ENCODE measurements at places on chromosomes 5 and 9. TPM values are rescaled to one million over a fixed set of nuclear protein-coding genes. Genes with fewer than 3 reads are reported as not detected.

RASEF gene
- total RNA-seq = 11.5 TPM

PNPLA7 gene
- total RNA-seq = 12.2 TPM

DIPK1B gene
- total RNA-seq = 15.1 TPM

PTRH1 gene
- total RNA-seq = 9.1 TPM

CCDC171 gene
- 2.9 TPM for total RNA-seq

SMIM33 gene
- not detected for total RNA-seq

GRCh38 chr5:120435129-120435528, 29.0 kb upstream of the PRR16 start:
- H3K4me3 ChIP-seq = no peak overlapping the region
- no peak for DNase-seq
- H3K4me1 ChIP-seq = no peaks in the 10 kb centered on the region
- no peak overlapping the region for H3K27ac ChIP-seq

DNA sequence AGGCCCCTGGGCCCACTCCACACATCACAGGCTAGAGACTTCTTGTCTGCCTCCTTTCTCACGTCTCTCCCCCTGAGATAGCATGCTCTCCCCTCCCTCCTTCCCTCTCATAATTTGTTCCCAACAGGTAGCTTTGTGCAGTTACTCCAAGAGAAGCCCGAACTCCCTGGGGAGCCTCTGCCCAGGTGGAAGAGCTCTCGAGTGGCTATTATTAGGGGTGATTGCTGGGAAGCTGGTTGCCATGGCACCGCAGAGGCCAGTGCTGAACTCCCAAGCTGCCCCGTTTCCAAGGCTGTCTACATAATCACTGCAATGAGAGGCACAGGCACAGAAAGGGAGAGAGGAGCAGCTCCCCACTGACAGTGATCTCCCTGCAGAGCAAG, 104.7 kb upstream of the GPR151 start:
- H3K27me3 ChIP-seq = no peaks in the 10 kb centered on the region
- DNase-seq = no peak
- H3K36me3 ChIP-seq = no peaks in the 10 kb centered on the region

DNA sequence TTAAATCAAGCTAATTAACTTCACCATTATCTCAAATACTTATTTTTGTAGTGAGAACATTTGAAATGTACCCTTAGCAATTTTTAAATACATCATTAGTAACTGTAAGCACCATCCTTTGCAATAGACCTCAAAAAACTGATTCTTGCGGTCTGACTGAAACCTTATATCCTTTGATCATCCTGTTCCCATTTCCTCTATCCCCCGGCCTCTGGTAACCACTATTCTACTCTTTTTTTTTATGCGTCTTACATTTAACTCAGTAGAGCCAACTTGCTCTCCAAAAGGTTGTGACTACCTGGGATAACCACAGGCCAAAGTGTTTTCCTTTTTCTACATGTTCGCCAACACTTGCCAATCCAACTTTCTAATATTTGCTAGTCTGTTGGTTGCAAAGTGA, 106.1 kb downstream of the IRX1 start:
- no peaks in the 10 kb centered on the region for H3K27me3 ChIP-seq
- no peak overlapping the region for H3K4me3 ChIP-seq
- DNase-seq = no peak
- H3K36me3 ChIP-seq = no peaks in the 10 kb centered on the region
- no peaks in the 10 kb centered on the region for H3K4me1 ChIP-seq
- no peak overlapping the region for H3K27ac ChIP-seq

DNA sequence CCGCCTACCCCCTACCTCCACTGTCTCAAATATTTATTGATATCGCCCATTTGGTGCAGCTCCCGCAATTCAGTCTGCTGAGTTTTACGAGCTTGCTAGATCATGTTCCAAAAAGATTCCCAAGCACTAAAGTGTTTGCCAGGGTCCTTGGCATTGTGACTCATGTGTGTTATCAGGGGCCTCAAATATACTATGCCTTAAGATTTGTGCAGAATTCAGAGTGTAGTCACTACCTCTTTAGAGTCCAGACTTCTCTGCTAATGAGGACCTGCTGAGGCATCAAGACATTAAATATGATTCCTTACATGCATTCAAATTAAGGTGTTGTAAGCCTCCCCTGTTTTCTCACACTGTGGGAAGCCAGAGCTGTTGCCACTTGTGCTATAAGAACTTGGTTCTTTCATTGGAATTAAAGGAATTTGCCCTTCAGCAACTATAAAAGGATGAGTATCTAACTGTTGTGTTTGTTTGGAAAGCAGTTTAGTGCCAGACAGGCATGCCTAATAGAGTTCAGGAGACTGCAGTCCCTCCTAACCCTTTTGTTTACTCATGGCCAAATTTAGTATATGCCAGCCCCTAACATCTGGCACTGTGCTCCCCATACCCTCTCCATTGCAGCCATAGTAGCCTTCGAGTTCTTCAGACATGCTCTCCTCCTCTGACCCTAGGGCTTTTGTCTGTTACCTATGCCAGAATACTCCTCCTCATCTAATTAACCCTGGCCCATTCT, 316.4 kb downstream of the NR3C1 start:
- no peak overlapping the region for H3K4me3 ChIP-seq
- no peaks in the 10 kb centered on the region for H3K27me3 ChIP-seq
- no peak overlapping the region for H3K27ac ChIP-seq
- peaks cover 7% of the 10 kb centered on the region for H3K4me1 ChIP-seq

- H3K4me1 ChIP-seq = no peaks in the 10 kb centered on the region
- no peak overlapping the region for H3K27ac ChIP-seq
- no peaks in the 10 kb centered on the region for H3K27me3 ChIP-seq
- no peak overlapping the region for H3K4me3 ChIP-seq
- DNase-seq = no peak
- no peaks in the 10 kb centered on the region for H3K36me3 ChIP-seq
These were observed 32.0 kb downstream of the SEMA6A start for GRCh38 chr5:116542619-116543018.

- H3K36me3 ChIP-seq = no peaks in the 10 kb centered on the region
- no peaks in the 10 kb centered on the region for H3K27me3 ChIP-seq
- H3K4me3 ChIP-seq = no peak overlapping the region
- H3K27ac ChIP-seq = no peak overlapping the region
These were observed 5.9 kb upstream of the NREP start for GRCh38 chr5:111762895-111763294.

DNA sequence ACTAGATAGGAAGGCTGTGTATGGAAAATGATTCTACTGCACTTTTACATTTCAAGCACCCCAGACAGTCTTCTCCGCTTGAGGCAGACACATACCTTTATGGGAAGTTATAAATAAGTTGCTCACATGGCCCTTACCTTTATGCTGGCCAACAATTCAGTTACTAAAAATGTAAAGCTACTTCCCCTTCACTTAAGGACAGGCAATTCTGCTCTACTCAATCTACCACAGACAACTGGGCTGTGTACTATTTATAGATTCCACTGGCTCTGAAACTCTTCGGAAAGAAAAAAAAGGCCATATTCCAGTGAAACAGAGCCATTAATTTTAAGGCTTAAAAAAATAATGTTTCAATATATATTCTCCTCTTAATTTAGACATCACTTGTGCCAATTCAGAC, 59.4 kb downstream of the ELAVL2 start:
- H3K27ac ChIP-seq = no peak overlapping the region
- no peaks in the 10 kb centered on the region for H3K36me3 ChIP-seq
- DNase-seq = no peak
- no peaks in the 10 kb centered on the region for H3K27me3 ChIP-seq

- no peak for DNase-seq
- H3K4me3 ChIP-seq = no peak overlapping the region
- no peaks in the 10 kb centered on the region for H3K36me3 ChIP-seq
- H3K27me3 ChIP-seq = no peaks in the 10 kb centered on the region
These were observed 42.9 kb upstream of the MEF2C start for GRCh38 chr5:88925692-88926490.

GRCh38 chr9:110135846-110136245, 72.1 kb downstream of the C9orf152 start:
- H3K27me3 ChIP-seq = no peaks in the 10 kb centered on the region
- H3K27ac ChIP-seq = no peak overlapping the region
- H3K4me3 ChIP-seq = no peak overlapping the region
- no peak for DNase-seq

- no peaks in the 10 kb centered on the region for H3K36me3 ChIP-seq
- no peaks in the 10 kb centered on the region for H3K27me3 ChIP-seq
- DNase-seq = no peak
- H3K4me3 ChIP-seq = no peak overlapping the region
- no peak overlapping the region for H3K27ac ChIP-seq
- no peaks in the 10 kb centered on the region for H3K4me1 ChIP-seq
These were observed 128.8 kb downstream of the ATPSCKMT start for GRCh38 chr5:10120934-10121333.

DNA sequence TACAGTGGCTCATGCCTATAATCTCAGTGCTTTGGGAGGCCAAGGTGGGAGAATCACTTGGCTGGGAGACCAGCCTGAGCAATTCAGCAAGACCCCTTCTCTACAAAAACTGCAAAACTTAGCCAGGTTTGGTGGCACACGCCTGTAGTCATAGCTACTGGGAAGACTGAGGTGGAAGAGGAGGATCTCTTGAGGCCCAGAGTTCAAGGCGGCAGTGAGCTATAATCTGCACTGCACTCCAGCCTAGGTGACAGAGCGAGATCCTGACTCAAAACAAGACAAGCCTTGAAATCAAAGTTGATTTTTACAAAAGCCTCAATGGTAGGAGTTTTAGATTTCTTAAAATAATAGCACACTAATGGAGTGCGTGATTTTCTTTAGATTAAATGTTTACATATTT, 14.6 kb downstream of the UBE2D2 start:
- H3K27ac ChIP-seq = peak overlapping the region; percentile 5
- peaks cover 12% of the 10 kb centered on the region for H3K36me3 ChIP-seq
- peaks cover 62% of the 10 kb centered on the region for H3K4me1 ChIP-seq
- no peaks in the 10 kb centered on the region for H3K27me3 ChIP-seq

DNA sequence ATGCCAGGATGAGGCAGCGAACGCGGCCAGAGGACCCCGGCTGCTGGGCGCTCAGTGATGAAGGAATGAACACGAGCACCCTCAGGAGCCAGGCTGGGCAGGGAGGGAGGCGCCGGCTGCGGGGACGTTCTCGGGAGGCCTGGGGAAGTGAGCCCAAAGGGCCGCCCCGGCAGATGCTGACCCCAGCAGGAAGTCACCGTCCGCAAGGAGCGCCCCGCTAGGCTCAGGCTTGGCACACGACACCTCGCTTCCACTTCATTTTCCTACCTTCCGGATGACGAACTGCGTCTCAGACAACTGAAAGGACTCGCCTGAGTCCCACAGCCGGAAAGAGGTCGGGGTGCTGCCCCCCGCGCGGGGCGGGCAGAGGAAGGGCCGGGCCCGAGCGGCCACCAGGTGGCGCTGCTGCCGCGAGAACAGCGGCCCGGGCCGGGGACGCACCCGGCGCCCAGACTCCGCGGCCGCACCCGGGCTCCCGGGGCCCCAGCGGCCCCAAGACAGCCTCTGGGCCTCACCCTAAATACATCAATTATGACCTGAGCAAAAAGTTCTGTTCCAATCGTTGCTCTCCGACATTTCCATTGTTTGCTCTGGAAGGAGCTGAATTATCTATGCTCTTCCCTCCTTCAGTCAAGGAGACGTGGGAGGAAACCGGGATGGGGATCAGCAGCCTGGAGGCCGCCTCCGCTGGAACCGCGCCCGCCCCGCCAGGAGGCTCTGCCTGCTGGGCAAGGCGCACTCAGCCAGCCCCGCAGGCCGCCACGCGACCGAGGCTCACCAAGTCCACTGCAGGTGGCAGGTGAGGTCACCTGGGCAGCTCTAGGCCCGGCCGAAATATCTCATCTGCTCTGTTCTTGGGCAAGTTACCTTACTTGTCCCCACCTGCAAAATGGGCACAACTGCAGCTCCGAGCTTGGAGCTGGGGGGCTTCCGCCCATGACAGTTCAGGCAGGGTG, 107.0 kb downstream of the ZNF354C start:
- H3K36me3 ChIP-seq = no peaks in the 10 kb centered on the region
- no peak overlapping the region for H3K27ac ChIP-seq
- H3K27me3 ChIP-seq = peaks cover 9% of the 10 kb centered on the region
- peak; percentile 59 for DNase-seq
- peaks cover 12% of the 10 kb centered on the region for H3K4me1 ChIP-seq

DNA sequence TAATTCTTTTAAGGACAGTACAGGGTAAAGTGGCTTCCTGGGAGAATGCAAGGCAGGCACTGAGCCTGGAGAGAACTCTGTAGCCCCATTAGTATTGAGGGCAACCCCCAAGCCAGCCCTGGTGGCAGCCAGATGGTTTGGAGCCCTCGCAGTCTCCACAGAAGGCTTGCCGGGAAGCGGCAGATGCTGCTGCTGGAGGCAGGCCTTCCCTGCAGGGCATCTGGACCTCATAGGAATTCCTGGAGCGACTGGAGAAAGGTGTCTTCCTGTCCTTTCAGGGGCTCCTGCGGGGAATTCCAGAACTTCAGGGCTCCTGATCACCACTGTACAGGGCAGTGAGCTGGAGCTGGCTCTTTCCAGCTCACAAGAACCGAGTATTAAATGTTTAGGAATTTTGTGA, 167.5 kb downstream of the INSYN2B start:
- no peak overlapping the region for H3K4me3 ChIP-seq
- DNase-seq = no peak
- H3K27me3 ChIP-seq = no peaks in the 10 kb centered on the region
- no peaks in the 10 kb centered on the region for H3K36me3 ChIP-seq
- H3K4me1 ChIP-seq = peaks cover 4% of the 10 kb centered on the region
- H3K27ac ChIP-seq = no peak overlapping the region
